ENCODE measurements at places on chromosomes 13 and 19. TPM values are rescaled to one million over a fixed set of nuclear protein-coding genes. Genes with fewer than 3 reads are reported as not detected.

The CBLC gene
- total RNA-seq, result not detected

The IZUMO2 gene
- not detected for total RNA-seq

The ETV2 gene
- total RNA-seq, result 0.62 TPM

The S1PR2 gene
- 14.3 TPM for total RNA-seq

The ZIK1 gene
- 3.5 TPM for total RNA-seq

The OSCAR gene
- 6.0 TPM for total RNA-seq

The MRI1 gene
- 44.6 TPM for total RNA-seq

The CCDC122 gene
- 6.4 TPM for total RNA-seq

The FKBP8 gene
- total RNA-seq, result 225 TPM

The ZNF723 gene
- total RNA-seq, result not detected

The C19orf33 gene
- total RNA-seq, result 2.2 TPM

The ATXN8OS gene
- total RNA-seq, result not detected

The LHB gene
- not detected for total RNA-seq

The FUT1 gene
- 4.4 TPM for total RNA-seq

The ZNF556 gene
- 0.16 TPM for total RNA-seq

The SIGLEC8 gene
- total RNA-seq, result 0.16 TPM

The CHST8 gene
- 0.96 TPM for total RNA-seq

The ONECUT3 gene
- total RNA-seq, result not detected

The ILF3 gene
- 190 TPM for total RNA-seq

The RINL gene
- total RNA-seq, result 3.3 TPM

The CGB8 gene
- total RNA-seq, result not detected

The HSD17B14 gene
- total RNA-seq, result 16.1 TPM

The ZBTB32 gene
- total RNA-seq, result 0.19 TPM

The KIR2DL3 gene
- not detected for total RNA-seq

The ZNF418 gene
- total RNA-seq, result 10.1 TPM

The CFAP97D2 gene
- not detected for total RNA-seq

The ZNF570 gene
- total RNA-seq, result 6.0 TPM

The GRK1 gene
- not detected for total RNA-seq

The ZNF560 gene
- not detected for total RNA-seq

The CD33 gene
- 7.7 TPM for total RNA-seq

The NANOS2 gene
- not detected for total RNA-seq

The PGLYRP1 gene
- total RNA-seq, result 1.4 TPM

The SH2D3A gene
- total RNA-seq, result 0.68 TPM

The BAX gene
- total RNA-seq, result 69.6 TPM

Measured in aorta (tissue), 5 donors.